ENCODE measurements at places on chromosomes 11 and 22.
A peak's percentile ranks its signal among the peaks of the same experiment; 100 is the strongest.

GRCh38 chr22:45805413-45805812, 133.8 kb downstream of the ATXN10 start:
- DNase-seq, result no peak

GRCh38 chr11:74449369-74449931, 17.9 kb downstream of the KCNE3 start:
- peak; percentile 76 for DNase-seq

- no peak for DNase-seq
Observed at GRCh38 chr11:8408151-8408941, 144.7 kb upstream of the LMO1 start.

DNA sequence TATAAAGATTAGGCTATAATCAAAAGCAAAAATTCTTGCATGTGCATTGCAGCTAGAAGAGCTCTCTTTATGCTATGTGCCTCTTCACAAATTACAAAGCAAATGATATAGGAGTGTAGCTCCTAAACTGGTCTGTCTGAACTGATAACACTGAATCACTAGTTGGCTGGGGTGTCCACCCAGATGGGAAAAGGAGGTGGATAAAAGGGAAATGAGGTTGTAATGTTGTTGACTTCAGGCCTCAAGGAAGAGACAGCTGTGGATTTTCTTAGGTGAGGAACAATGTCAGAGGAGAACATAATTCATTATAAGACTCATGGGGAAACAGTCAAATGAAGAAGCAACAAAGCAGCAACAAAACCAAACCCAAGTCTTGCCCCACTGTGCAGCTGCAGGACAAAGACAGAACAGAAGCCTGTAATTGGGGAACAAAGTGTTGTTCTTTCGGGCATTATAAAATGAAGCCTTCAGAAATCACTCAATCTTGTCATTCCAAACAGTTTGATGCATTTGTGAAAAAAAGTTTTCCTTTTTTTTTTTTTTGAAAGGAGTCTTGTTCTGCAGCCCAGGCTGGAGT, 130.1 kb upstream of the DDI1 start:
- no peak for DNase-seq

DNA sequence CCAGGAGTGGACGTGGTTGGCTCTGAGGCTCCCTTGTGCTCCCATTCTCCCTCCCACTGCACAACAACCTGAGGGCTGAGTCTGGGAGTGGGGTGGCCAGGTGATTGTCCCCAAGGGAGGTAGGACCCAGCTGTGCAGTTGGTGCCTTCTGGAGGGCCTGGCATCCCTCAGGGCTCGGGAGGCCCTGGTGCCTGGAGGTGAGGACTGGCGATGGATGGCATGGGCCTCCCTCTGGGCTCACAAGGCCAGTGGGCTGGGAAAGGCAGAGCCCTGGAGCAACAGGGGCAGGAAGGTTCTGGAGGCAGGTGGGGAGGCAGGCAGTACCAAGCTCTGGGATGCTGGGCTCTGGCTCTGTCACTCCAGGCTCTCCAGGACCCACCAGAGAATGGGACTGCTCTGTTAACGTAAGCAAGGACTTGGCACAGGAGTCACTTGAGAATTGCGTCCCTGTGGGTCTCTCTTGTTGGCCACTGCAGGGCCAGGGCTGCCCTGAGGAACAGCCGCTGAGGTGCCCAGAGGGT, 114.2 kb downstream of the KCNQ1OT1 start:
- no peak for DNase-seq

GRCh38 chr11:92839450-92839849, 130.0 kb upstream of the MTNR1B start:
- DNase-seq, result no peak

- DNase-seq, result peak; percentile 61
Observed at GRCh38 chr11:102268083-102268984, 49.0 kb upstream of the BIRC3 start.

DNA sequence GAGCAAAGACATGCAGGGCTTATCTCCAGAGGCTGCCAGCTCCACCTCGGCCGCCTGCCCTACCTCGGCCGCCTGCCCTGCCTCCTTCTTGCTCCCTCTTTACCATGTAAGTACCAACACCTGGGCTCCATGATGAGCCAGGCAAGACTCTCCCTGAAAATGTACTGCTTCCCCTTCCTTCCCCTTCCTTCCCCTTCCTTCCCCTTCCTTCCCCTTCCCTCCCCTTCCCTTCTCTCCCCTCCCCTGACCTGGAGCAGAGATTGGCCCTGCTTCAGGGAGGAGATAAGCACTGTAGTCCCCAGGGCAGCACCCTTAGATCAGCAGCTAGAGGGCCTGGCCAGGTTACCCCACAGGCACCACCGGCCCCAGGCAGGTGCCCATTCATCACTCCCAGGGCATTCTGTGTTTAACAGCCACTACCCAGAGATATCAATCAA, 25.4 kb upstream of the ADORA2A start:
- DNase-seq, result no peak

DNA sequence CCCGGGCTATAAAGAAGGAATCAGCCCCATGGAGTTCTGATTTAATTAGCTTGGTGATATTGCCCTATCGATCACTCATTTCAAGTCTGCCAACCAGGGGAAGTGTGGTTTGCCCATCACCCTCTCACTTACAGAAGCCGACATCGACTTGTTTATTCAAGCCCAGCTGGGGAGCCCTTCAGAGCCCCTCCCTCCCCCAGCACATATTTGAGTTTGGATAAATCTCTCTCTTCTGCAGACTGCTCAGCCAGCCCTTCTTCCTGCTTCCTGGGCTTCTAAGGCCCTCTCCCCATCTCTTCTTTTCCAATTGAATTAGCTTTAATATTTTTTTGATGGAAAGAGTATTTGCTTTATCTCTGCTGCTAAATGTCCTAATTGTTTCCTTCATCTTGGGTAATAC, 299.0 kb downstream of the MIAT start:
- no peak for DNase-seq

DNA sequence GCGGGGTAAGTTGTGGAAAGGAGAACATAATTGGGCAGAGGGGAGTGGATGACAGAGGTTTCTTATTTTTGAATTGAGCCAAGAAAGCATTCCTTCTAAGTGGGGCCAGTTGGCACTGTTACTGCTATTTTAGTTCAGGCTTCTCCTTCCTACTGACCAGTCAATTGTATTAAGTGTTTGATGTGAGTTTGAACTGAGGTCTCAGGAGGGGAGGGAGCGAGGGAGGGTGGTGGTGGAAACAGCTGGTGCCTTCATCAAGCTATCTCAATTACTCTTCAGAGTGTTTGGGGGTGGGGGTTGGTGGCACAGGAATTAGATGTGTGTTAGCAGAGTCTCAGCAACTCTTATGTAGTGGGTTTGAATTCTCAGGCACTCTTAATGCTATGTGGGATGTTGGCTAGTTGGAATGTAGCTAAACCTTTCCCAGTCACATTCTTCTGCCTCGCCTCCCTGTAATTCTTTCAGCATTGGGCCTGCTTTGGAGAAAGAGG, 14.5 kb downstream of the CTNND1 start:
- DNase-seq, result no peak

DNA sequence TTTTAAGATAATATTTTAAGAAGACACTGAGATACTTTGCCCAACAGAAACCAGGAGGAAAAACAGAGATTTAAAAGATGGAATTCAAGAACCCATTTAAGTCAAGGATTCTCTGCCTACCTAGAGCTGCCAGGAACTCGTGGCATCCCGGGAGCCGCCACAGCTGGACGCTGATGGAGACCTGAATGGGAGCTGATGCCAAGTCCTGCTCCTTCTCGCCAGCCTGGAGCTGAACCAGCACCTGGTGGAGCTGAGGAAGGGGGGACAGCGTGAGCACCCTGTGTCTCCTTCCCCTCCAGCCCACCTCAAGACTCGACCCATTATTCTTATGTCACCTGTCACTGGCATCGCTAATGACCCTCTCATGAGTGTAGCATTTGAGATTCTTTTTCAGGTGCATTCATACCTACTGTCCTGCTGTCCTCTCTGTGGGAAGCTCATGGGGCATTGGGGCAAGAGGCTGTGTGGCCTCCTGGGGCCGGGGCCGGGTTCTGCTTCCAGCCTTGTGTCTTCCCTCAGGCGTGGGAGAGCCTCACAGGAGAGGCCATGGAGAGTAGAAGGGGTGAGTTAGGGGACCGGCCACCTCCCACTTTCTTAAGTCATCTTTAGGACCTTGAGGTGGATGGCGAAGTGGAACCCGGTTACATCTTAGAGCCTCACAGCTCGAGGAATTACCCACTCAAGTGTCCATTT, 70.8 kb upstream of the PITPNB start:
- no peak for DNase-seq
